ENCODE measurements at places on chromosomes 12 and 14.
A peak's percentile ranks its signal among the peaks of the same experiment; 100 is the strongest.

- no peak for DNase-seq
Observed at GRCh38 chr12:85821759-85822158, 14.4 kb downstream of the RASSF9 start.

GRCh38 chr12:53057816-53058500 is 8.1 kb downstream of the TNS2 start:
- DNase-seq: no peak

DNA sequence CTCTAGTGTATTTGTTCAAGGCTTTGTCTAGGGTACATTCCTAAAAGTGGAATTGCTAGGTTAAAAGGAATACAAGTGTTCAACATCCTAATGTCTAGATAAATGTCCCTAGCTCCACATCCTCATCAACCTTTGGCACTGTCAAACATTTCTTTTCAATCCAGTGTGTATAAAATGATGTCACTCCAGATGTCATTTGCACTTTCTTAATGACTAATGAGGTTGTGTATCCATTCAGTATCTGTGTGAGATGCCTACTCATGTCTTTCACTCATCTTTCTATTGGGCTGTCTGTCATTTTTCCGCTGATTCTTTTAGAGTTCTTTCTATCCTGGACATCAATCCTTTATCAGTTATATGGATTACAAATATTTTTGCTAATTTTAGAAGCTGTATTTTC is 43.3 kb downstream of the ARMH4 start:
- DNase-seq: no peak

- DNase-seq: no peak
Observed at GRCh38 chr14:68135028-68135427, 315.4 kb downstream of the RAD51B start.

- no peak for DNase-seq
Observed at GRCh38 chr14:73700325-73700724, 13.9 kb downstream of the PNMA1 start.

- peak; percentile 85 for DNase-seq
Observed at GRCh38 chr14:35932659-35933159, 106.6 kb downstream of the BRMS1L start.

GRCh38 chr12:103503546-103504480 is 8.0 kb upstream of the C12orf42 start:
- DNase-seq: peak; percentile 49

- no peak for DNase-seq
Observed at GRCh38 chr12:90460681-90461080, 494.3 kb downstream of the CCER1 start.

DNA sequence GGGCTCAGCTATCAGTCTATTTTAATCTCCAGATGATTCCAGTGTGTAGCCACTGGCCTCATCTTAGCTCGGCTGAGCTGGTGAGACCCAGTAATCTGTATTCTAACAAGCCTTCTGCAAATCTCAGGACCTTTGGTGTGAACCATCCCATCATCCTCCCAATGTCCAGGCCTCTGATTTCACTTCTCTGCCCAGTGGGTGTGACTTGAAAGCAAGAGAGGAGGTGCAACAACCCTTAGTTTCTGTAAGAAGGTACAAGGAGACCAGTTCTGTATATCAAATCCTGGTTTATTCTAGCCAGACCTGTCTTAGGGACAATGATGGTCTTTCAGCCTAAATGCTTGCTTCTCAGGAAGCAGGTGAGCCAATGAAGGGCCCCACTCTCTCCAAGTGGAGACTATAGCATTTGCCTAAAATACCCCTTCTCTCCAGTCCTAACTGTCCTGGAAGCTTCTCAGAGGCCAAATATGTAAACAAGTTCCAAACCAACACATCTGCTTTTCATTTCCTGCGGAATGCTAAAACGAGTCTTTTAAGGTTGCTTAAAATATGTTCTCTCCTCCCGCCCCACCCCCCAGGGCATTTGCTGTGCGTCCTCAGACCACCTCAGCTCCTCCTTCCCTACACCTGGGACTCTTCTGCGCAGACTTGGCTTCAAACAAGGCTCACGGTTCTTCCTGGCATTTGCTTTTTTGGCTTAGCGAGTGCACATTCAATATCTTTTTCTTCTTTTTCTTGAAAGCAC is 78.4 kb upstream of the FUT8 start:
- no peak for DNase-seq

DNA sequence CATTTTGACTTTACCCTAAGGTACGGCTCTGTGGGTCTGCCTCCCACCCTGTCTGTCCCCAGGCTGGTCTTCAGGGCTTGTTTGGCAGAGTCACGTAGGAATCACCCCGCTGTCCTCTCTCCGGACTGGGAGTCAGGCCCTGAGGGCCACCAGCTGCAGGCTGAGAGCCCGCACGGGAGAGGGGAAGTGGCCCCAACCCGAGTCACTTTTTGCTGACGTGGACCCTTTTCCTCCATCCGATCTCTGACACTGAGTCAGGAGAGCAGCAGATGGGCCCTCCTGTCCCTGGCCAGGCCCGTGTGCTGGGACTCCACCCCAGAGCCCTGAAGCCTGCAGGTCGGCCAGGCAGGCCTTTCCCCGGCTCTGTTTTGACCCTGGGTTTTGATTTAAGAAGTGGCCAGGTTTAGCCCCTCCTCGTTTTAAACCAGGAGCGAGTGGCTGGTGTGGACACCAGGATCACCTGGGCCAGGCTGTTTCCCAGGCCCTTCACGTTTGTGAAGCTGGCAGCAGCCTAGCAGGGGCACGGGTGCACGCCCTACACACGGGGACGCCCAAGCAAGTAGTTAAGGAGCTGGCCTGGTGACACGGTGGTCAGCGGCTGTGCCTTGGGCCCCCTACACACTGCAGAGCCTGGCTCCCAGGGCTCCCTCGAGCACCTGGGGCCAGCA is 12.5 kb upstream of the TEX22 start:
- no peak for DNase-seq

DNA sequence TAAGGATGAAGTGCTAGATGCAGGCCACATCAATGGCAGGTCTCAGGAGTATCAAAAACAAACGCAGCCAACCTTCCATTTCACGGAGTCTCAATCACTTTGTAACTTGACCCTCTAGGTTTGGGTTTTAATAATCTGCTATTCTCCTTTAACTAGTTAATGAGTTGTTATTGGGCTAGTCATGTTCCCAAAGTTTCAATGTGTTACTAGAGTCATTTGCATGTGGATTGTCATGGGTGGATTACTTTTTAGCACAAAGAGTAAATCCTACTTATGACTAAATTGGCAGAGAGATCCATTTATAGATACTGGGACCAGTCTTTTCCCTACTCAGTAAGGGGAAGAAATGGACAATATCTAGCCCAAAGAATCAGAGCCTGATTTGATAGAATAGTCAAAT is 151.0 kb downstream of the BCAT1 start:
- no peak for DNase-seq

DNA sequence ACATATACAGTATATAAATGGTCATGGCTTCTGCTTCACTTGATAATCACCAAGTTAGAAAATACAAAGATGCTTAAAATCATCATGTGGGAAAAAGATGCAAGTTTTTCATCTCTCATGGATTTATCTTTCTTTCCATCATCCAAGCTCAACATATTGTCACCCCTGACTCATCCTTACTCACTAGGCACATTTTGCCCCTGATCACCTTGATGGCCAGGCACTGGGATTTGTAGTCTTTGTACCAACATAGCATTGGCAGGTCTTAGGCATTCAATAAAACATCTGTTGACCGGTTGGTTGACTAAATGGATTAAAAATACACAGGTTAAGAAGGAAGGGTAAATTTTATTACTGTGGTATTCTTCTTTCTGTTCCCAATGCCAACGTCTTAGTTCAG is 28.1 kb downstream of the KLHDC2 start:
- no peak for DNase-seq

DNA sequence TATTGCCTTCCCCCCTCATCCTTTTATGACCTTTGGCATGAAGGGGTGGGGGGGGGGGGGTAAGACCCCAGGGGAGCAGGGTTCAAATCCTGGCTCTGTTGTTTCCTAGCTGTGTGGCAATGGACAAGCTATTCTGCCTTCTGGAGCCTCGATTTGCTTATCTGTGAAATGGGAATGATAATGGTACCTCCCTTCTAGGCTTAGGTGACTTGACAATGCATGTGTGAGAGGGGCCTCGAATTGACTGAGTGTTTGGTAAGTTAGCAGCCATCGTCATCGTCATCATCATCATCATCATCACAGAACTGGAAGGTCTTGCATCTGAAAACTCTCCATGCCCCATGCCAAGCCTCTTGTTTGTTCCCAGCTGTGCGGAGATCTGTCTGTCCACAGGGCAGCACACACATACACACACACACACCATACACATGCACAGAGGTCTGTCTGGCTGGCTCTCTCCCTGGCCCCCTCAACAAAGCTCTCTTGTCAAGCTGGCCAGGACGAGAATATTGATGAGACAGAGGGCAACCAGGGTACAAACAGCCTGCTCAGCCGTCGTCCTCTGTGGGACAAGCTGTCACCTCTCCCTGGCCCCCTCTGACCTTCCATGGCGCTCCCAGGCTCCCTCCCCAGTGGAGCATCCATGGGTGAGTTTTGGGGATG is 5.9 kb upstream of the SDS start:
- DNase-seq: no peak

DNA sequence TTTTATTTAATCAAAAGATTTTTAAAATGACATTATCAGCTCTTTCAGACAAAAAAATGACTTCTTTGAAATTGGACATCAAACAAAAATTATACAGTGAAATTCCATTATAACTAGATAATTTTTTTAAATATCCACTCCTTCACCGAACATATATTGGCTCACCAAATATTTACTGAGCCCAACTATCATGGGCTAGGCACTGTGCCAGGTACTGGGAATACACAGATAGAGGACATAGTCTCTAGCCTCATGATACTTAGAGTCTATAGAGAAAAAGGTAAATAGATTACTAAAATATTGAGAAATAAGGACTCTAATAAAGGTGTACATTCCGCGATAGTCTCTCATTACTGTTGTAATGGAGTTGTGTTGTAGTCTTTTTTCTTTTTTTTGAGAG is 219.9 kb downstream of the SEC23A start:
- DNase-seq: no peak

DNA sequence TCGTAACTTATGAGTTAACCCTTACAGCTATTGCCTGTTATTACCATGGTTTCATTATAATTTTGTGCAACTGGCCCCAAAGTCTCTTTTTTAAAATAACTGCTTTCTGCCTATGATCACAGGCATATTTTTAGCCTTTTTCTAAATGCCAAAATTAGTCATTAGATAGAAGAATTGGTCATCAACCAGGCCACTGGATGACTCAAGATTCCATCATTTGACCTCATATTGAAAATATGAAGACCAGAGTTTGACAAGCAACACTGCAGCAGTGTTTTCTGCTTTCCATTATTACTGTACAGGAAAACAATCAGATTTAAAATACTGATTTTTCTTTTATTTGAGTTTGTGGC is 54.7 kb upstream of the OTOGL start:
- DNase-seq: no peak

GRCh38 chr12:5102261-5102789 is 58.6 kb downstream of the KCNA5 start:
- no peak for DNase-seq

DNA sequence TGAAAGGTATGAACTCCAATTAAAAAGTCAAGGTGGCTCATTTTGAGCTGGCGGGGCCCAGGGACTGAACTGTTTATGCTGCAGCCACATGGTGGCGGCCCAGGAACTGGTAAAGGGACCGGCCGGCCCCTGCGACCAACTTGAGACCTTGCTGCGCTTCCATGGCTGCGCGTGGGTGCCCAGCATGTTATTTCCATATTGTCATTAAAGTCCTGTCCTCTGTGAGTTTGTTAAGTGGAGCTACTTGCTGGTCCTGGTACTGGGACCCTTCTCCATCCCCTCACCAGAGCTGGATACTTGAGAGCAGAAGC is 62.3 kb downstream of the BEGAIN start:
- no peak for DNase-seq

DNA sequence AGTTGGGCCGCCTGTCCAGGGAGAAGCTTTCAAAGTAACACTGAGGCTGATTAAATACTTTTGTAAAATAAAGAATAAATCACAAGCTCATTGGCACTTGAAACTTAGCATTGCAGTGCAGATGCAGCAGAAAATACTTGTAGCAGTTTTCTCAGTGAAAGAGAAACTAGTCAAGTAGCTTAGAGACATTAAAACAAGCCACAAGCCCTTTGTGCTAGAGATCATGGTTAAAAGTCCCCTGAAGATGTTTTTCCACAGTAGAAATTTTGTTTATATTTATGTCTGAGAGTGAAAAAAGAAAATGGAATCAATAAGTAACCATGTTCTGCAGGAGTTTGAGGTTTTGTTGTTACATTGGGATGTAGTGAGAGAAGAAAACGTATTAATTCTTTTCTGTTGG is 5.9 kb downstream of the PSEN1 start:
- DNase-seq: peak; percentile 7

DNA sequence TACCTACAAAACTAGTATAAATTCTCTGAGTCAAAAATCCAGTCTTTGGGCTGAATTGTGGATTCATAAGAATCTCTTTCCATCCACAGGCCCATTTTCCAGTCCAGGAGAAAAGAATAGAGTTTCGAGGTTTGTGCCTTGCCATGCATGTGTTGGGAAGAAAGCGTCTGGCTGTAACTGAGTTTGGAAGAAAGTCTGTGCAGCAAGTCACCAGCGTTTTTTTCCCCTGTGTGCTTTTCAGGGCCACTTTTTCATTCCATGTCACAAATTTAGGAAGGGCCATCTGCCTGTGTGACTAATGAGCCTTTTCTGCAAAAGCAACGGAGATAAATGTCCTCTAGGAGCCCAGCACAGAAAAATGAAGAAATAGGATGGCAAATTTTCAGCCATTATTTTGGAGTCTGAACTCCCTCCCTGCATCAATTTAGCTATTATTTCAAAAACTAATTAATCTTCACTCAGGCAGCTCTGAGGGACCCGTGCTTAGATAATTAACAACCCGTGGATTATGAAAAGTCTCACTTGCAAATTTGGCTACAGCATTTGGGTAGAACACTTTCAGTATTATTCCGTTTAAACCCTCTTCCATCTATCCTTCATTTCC is 261.5 kb downstream of the SUDS3 start:
- DNase-seq: no peak

DNA sequence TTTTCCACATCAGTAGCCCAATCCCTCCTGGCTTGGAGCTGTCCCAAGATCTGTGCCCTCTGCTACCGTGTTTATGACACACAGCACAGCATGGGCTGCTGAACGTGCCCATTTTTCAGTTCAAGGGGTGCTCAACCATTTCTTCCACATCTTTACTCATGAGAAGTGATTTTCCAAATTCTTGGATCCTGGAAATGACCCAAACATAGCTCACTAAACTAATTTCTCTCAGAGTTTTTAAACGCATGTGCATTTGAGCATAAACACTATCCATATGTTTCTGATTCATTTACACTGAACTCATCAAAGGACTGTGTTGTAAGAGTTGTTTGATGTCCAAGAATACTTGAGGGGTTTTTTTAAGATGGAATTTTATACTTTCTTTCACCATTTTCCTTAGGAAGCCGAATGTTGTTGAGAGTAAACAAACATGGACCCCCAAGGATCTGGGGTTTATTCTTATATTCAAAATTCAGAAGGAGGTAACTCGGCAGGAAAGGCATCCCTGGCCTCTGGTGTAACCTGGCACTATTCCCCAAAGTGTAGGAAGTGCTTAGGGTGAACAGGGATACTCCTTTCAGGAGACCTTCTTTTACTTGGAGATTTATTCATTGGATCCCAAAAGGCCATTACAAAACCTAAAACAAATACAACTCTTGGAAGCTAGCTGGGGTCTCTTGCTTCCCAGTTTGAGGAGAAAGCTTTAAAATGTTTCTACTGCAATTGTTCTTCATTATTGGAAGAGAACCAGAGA is 215.0 kb downstream of the BMP4 start:
- DNase-seq: no peak

All from Jurkat, Clone E6-1 (cell line).